Central memory CD4-positive, alpha-beta T cell (primary cell): ENCODE measurements at places on chromosomes 12 and 14.

GRCh38 chr12:25151476-25151875, 43.5 kb downstream of the DNAI7 start:
- no peak for DNase-seq

- no peak for DNase-seq
Observed at GRCh38 chr14:65892315-65892714, 479.8 kb downstream of the FUT8 start.

DNA sequence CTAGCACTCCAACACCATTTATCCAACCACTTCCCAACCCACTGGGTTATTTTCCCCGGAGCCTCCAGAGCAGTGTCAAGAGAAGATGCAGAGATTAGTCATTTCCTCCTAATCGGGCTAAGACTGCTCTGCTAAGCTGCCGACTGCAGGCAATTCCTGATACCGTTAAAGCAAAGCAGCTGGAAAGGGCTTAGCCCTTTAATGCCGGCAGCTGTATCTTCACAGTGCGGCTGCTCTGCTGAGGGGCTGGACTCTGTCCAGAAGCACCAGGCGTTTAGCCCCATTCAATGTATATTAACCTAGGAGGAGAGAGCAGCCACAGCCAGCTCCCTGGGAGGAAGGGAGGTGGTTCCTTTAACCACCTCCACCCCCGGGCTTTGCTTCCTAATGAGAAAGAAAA, 11.1 kb downstream of the AQP6 start:
- DNase-seq, result no peak

DNA sequence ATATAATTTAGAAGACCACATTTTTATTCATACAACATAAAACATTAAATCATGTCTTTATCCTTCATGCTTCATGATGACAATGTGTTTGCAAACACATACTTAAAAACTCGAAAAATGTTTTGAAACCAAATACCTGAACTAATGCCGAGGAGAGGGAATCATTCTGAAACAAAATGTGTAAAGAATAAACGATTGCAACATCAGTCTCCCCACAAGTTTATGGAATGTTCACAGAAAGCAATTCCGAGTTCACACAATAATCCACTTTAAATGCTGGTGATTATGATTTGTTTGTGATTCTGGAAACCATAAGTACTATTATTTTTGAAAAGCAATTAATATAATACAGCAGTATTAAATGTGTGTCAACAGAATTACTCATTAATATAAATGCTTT, 84.5 kb upstream of the PDZRN4 start:
- DNase-seq, result no peak

- DNase-seq, result no peak
Observed at GRCh38 chr12:111471236-111471635, 65.5 kb downstream of the SH2B3 start.

GRCh38 chr12:128844031-128844635, 9.1 kb upstream of the GLT1D1 start:
- DNase-seq, result no peak
